ENCODE measurements at places on chromosomes 2 and 18. TPM values are rescaled to one million over a fixed set of nuclear protein-coding genes. Genes with fewer than 3 reads are reported as not detected.

- DNase-seq = no peak
Measured at GRCh38 chr2:159145745-159146354, 140.7 kb downstream of the WDSUB1 start.

The EMILIN2 gene
- 23.0 TPM for total RNA-seq

- DNase-seq = no peak
Measured at GRCh38 chr18:58124475-58124874, 80.4 kb downstream of the NEDD4L start.

The GPD2 gene
- 16.3 TPM for total RNA-seq

The RGPD4 gene
- 0.39 TPM for total RNA-seq

GRCh38 chr2:172234716-172235691 is 132.3 kb upstream of the DLX2 start:
- DNase-seq = no peak

- no peak for DNase-seq
Measured at GRCh38 chr2:177117755-177118154, 94.8 kb upstream of the HNRNPA3 start.

DNA sequence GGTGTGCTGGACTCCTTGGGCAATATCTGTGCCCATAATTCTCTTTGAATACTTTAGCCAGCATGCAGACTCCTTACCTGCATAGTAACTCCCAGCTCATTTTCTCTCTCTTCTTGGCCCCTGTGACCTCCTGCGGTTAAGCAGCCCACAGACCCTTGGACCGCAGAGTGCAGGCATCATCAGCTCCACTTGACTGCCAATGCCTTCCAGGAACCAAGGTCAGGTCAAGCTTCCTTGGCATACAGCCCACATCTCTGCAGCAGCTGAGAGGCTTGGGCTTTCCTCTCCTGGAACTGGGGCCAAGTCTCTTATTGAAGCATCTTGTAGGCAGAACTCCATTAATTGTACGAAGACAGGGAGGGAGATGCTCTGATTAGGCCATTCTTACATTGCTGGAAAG is 130.1 kb upstream of the PIEZO2 start:
- no peak for DNase-seq

GRCh38 chr2:150385211-150385610 is 102.3 kb downstream of the RND3 start:
- no peak for DNase-seq

DNA sequence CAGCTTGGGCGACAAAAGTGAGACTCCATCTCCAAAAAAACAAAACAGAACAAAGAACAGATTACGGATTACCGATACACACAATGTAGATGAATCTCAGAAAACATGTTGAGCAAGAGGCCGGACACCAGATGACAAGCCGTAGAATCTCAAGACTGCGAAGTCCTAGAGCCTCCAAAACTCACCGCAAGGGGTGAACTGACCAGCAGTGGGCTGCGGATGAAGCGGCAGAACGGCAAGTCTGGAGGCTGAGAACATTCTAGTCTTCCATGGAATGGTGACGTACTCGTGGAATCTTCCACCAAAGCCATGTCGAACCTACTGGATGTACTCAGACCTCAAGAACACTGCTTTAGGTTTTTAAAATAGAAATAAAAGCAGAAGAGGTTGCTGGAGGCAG is 198.8 kb downstream of the NDUFA10 start:
- peak; percentile 7 for DNase-seq

GRCh38 chr2:143802871-143803650 is 673.8 kb downstream of the ARHGAP15 start:
- no peak for DNase-seq

GRCh38 chr2:190105554-190105953 is 43.0 kb upstream of the MSTN start:
- DNase-seq = no peak

DNA sequence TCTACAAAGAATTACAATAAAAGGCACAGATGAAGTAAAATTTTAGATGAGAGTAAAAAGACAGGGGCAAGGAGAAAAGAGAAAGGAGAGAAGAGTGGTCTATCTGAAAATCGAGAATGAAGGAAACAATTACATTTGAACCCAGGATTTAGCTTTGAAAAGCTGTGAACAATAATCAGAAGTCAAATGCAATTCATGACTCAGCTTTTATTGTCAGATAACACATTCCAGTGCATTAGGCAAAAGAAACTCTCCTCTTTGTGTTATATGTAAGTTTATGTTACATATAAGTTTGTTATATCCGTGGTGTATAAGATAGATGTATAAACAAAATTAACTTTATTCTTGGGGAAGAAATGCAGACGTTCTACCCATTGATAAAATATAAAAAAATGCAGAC is 284.5 kb downstream of the GBX2 start:
- DNase-seq = no peak

The SNTG2 gene
- 7.0 TPM for total RNA-seq

The MSTN gene
- total RNA-seq = 0.81 TPM

DNA sequence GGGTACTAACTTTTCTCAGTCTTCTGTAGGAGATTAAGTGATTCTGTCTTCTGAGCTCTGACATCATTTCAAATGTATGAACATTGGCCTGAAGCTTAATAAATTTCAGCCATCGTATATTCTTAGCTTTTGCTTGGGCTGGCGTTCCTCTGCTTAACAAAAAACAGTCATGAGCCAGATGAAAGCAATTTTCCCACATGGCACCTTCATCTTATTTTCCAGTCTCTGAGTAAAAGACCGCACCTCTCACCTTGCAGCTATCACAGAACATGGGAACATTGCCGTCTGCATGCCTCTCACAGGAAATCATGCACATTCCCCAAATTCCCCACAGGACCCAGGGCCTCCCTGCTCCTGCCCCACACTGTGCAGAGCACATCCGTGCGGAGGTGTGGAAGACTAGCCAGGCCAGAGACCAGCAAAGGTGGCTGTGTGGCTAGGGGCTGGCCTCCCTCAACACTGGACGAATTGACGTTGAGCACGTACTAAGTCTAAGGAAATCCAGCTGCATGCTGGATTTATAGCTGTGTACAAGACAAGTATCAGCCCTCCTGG is 531.8 kb upstream of the ID2 start:
- DNase-seq = no peak

GRCh38 chr2:207243601-207244000 is 77.9 kb upstream of the KLF7 start:
- no peak for DNase-seq

The CRYBA2 gene
- not detected for total RNA-seq

GRCh38 chr2:241673797-241674725 is 12.6 kb downstream of the DTYMK start:
- DNase-seq = no peak

DNA sequence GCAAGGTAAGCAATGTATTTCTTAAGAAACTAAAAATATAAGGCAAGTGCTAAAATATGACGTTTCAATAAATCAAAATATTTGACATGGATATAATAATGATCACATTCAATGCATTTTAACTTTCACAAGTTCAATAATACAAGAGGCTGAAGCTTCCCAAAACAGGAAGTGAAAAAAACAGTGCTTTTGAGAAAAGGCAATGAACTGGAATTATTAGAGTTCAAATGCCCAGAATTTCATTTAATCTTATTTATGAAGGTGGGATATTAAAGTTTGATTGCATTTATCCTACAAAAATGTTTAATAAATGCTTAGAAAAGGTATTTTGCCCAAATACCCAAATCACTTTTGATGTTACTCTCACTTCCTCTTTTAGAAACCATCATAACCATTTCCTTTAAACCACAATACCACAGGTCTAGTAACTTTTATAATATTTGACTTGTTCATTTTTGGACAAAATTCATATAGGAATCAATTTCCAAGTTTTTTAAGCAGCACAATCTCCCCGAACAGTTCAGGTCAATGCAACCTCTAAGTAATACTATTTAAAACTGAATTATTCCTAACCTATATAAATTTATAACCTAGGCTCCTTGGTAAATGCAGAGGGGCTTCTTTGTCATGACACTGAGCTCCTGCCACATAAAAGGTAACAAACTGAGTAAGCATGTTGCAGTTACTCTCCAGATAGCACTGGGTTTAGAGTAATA is 2.1 kb downstream of the NCKAP1 start:
- no peak for DNase-seq

The MOB1A gene
- 101 TPM for total RNA-seq

DNA sequence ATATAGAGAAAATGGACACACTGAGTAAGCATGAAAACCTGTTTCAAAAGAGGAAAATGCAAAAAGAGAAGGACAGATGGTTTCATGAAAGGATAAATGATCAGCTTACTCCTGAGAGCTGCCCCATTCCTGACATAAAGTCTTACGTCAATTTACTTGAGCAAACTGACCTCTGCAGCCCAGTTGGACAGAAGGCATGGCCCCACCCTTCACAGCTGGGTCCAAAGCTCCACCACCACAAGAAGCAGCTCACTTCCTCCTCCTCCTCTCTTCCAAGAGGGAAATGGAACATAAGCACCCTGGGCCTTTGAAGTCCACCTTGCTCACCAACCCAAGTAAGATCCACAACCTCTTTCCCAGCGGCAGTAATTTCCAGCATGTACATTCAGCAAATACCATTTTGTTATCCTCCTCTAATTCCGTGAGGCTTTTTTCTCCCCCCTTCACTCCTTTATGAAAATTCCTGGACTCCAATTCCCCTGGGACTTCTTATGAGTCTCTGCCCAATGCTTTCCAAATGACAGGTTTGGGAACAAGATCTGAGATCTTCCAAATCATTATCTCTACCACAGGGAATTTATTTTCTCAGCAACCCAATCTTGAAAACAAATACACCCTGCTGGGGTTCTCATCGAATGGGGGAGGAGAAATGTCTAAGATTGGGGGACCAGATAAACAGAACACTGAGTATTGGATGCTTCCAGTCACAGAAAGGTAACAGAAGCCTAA is 10.1 kb downstream of the COL4A4 start:
- DNase-seq = no peak

DNA sequence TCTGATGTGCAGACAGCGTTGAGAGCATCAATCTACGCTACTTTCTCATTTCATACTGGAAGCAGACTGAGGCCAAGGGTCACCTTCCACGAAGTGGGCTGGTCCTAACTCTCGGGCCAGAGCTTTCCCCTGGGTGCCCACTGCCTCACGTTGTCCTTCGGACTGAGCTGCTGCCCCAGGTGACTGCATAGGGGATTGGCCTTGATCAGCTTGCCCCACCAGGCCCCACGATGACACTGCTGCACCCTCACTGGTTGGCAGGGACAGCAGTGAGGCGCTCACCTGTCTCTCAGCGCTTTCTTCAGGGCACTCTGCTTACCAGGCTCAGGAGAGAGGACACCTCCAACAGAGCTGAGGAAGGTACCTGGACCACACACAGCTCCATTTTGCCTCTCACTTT is 47.3 kb downstream of the CABLES1 start:
- DNase-seq = no peak

DNA sequence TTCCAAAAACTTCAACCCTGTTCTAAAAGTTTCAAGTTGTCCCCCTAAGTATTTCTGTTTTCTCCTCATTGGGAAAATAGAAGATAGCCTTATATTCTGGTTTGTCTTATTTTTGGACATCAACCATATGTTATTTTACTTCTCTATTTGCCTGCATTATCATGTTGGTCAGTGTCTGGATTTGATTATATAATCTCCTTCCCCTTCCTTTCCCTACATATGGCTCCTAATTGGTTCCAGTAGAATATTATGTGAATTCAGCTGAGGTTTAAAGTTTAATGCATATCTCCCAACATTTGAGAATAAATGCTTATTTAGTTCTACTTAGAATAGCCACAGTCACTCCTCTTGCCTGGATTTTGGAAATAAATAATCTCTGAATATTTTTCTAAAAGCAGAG is 66.9 kb downstream of the OXER1 start:
- DNase-seq = no peak

DNA sequence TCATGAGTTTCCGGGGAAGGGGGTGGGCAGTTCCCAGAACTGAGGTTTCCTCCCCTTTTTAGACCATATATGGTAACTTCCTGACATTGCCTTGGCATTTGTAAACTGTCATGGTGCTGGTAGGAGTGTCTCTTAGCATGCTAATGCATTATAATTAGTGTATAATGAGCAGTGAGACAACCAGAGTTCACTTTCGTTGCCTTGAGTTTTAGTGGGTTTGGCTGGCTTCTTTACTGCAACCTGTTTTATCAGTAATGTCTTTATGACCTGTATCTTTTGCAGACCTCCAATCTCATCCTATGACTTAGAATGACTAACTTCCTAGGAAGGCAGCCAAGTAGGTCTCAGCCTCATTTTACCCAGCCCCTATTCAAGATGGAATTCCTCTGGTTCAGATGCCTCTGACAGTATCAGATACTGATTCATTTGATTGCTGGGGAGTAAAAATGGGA is 447.3 kb downstream of the XIRP2 start:
- no peak for DNase-seq

- DNase-seq = no peak
Measured at GRCh38 chr2:51243892-51244535, 212.1 kb upstream of the NRXN1 start.

DNA sequence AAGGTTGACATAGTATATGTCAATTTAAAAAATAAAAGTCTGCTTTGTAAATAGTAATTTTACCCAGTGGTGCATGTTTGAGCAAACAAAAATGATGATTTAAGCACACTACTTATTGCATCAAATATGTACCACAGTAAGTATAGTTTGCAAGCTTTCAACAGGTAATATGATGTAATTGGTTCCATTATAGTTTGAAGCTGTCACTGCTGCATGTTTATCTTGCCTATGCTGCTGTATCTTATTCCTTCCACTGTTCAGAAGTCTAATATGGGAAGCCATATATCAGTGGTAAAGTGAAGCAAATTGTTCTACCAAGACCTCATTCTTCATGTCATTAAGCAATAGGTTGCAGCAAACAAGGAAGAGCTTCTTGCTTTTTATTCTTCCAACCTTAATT is 78.6 kb upstream of the CSRNP3 start:
- DNase-seq = no peak

GRCh38 chr2:74301262-74301661 is 42.0 kb downstream of the SLC4A5 start:
- no peak for DNase-seq

The UGT1A4 gene
- not detected for total RNA-seq

- peak; percentile 85 for DNase-seq
Measured at GRCh38 chr2:239267288-239267951, 133.4 kb downstream of the HDAC4 start.

DNA sequence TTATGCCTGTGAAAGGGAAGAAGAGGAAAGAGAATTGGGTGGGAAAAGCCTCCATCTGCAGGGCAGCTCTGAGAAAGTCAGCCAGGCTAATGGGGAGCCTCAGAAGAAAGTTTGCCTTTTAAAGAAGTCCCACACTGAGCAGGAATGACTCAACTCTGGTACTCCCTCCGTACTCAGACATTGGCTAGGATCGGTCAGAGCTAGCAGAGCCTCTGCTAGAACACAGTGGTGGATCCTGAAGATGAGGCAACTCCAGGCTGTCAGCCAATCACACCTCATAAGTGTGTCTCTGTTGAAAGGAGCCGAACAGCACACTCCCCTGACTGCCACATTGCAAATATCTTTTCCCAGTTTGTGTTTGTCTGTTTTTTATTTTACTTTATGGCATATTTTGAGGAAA is 96.9 kb downstream of the HNRNPLL start:
- DNase-seq = peak; percentile 71

The SULT1C4 gene
- 10.3 TPM for total RNA-seq

DNA sequence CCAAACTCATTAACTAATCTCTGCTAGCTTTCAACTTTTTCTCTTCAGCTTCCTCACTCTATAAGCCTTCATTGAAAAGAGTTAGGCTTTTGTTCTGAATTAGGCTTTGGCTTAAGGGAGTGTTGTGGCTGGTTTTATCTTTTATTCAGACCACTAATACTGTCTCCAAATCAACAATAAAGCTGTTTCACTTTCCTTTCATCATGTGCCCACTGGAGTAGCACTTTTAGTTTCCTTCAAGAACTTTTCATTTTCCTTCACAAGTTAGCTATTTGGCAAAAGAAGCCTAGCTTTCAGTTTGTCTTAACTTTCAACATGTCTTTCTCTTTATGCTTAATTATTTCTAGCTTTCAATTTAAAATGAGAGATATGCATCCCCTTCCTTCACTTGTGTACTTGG is 271.7 kb upstream of the FSIP2 start:
- DNase-seq = no peak

Measured in aorta (tissue), 5 donors.